ENCODE measurements at places on chromosomes 4 and X. TPM values are rescaled to one million over a fixed set of nuclear protein-coding genes. Genes with fewer than 3 reads are reported as not detected.

DNA sequence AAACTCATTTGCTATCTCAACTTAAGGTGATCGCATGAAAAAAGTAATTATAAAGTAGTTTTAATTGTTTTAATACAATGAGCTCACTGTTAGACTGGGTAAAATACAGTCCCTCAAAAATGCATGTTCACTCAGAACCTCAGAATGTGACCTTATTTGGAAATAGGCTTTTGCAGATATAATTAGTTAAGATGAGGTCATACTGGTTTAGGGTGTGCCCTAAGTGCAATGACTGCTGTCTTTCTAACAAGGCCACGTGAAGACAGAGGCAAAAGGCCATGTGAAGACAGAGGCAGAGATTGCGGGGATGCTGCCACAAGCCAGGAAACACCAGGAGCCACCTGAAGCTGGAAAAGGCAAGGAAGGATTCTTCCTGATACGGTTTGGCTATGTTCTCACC is 262.1 kb downstream of the NKX6-1 start:
- no peak for DNase-seq

DNA sequence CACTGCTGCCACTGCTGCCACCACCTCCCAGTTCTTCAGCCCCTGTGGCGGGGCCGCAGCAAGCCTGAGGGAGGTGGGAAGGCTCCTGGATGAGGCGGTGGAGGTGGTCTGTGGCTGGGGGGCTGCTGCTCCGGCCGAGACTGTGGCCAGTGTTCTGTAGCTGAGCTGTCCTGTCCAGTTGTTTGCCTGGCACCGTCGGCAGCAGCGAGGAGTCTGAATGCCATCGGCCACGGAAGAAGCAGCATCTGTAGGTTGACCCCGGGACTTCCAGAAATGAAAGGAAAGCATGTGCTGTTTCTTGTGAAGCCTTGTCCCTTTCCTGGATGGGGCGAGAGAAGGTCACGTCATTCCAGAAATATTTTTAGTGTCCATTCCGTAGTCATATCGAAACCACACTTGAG is 3.3 kb downstream of the C4orf54 start:
- DNase-seq, result no peak

- DNase-seq, result no peak
These were observed 28.7 kb downstream of the DIAPH2 start for GRCh38 chrX:96713303-96713702.

DNA sequence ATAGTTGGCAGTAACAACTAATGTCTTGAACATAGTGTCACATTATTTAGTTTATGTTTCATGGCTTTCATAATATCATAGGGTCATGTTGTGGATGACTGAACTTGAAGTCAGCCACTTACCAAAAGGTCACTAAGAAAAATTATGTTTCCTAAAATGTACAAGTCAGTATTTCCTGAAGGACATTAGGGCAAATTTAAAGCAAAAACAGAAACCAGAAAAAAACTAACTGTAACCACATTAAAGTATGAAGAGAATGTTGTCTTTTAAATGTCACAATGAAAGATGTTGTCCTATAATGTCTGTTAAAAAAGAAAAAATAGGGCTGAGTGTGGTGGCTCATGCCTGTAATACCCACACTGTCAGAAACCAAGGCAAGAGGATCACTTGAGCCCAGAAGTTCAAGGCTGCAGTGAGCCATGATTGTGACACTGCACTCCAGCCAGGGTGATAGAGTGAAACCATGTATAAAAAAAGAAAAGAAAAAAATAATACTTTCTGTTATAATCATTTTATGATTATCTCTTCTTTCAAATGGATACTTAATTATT is 55.8 kb downstream of the HHIP start:
- no peak for DNase-seq

- DNase-seq, result no peak
These were observed 27.2 kb downstream of the NOP14 start for GRCh38 chr4:2935762-2936743.

DNA sequence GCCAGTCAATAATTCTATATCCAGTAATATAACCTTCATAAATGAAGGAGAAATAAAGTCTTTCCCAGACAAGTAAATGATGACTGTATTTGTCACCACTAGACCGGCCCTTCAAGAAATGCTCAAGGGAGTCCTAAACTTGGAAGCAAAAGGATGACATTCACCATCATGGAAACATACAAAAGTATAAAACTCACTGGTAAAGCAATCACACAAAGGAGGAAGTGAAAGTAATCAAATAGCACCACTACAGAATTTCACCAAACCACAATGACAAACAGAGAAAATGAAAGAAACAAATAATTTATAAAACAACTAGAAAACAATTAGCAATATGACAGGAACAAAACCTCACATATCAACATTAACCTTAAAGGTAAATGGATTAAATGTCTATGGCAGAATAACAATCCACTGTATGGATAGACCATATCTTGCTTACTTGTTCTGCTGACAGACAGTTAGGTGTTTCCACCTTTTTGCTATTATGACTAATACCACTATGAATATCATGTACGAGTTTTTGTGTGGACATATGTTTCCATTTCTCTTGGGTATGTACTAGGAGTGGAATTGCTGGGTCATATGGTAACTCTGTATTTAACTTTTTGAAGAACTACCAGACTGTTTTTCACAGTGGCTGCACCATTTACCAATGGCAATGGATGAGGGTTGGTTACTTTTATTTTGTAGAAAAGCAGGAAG is 44.9 kb downstream of the NAT8L start:
- DNase-seq, result no peak

- DNase-seq, result no peak
These were observed 213.7 kb downstream of the AFAP1 start for GRCh38 chr4:7725951-7726350.

GRCh38 chr4:1285790-1286553 is 3.7 kb upstream of the MAEA start:
- DNase-seq, result no peak

GRCh38 chrX:136630881-136631280 is 17.1 kb upstream of the CD40LG start:
- no peak for DNase-seq

DNA sequence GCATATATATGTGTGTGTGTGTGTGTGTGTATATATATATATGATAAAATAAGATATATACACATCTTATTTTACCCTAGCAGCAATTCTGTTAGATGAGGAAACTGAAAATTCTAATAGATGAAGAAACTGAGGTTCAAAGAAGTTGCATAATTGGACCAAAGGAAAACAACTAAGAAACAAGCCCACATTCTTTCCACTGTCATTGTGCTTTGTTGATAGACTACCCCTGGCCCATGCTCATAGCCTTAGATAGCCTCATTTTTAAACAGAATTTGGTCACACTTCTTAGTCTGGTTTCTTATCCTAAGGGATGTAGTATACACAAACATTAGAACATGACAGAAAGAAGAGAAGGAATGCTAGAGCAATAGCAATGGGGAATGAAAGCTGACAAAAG is 138.8 kb downstream of the NDST3 start:
- DNase-seq, result no peak

DNA sequence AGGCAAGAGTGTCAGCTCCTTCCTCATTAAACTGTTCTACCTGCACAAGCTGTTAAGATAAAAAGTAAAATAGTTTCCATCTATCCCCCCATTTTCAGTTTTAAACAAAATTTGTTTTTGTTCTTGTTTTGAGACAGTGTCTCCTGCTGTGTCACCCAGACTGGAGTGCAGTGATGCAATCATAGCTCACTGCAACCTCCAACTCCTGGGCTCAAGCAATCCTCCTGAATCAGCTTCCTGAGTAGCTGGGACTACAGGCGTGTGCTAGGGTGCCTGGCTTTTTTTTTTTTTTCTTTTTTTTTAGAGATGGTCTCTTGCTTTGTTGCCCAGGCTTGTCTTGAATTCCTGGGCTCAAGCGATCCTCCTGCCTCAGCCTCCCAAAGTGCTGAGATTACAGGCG is 105.4 kb downstream of the HS6ST2 start:
- DNase-seq, result no peak

- no peak for DNase-seq
These were observed 14.7 kb downstream of the YY2 start for GRCh38 chrX:21870494-21870893.

- DNase-seq, result no peak
These were observed 69.0 kb upstream of the PSAPL1 start for GRCh38 chr4:7503559-7504249.

GRCh38 chr4:138086611-138087041 is 155.5 kb downstream of the SLC7A11 start:
- DNase-seq, result no peak

Gene TCP11X1
- not detected for polyA plus RNA-seq

Gene GYPB
- not detected for polyA plus RNA-seq

Gene CCNG2
- polyA plus RNA-seq, result 8.9 TPM

Gene TLR10
- polyA plus RNA-seq, result not detected

Gene MAMLD1
- polyA plus RNA-seq, result 2.9 TPM

Gene CXCL11
- not detected for polyA plus RNA-seq

Gene USP17L26
- not detected for polyA plus RNA-seq

Gene STATH
- not detected for polyA plus RNA-seq

Gene UVSSA
- polyA plus RNA-seq, result 14.5 TPM
